ELR (cell line): ENCODE measurements at places on chromosomes 2 and 18.

DNA sequence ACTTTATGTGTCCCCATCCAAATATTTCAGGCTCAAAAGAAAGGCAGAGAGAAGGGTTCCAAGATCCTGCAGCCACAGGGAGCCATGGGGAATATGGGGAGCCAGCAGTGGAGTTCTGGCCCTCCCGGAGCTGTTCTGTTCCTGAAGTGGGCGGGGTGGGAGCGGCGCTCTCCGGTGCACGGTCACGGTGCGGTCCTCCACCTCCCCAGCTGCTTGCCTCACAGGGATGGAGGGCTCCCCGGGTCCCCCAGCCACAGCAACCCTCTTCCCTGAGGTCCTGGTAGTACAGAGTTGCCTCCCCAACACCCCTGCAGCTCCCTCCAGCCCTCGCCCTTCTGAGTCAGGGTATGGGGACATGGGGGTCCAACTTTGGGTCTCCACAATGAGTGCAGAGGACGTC, 26.2 kb upstream of the SNED1 start:
- no peak for DNase-seq

DNA sequence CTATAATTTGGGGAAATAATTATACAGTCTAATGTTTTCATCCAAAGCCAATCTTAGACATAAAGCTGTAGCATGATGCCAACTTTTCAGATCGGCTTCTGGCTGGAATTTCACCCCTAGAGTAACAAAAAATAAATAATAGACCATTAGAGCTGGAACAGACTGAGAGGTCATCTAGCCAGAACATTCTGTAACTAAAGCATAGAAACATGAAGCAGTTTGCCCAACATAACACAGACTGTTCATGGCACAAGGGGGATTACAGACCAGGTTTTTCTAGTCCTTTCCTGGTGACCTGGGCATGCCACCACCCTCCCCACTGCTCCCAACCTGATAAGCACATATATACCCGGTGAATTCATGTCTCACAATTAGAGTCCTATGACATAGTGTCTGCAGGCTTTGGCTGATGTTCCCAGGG, 116.4 kb upstream of the PPP1CB start:
- no peak for DNase-seq

DNA sequence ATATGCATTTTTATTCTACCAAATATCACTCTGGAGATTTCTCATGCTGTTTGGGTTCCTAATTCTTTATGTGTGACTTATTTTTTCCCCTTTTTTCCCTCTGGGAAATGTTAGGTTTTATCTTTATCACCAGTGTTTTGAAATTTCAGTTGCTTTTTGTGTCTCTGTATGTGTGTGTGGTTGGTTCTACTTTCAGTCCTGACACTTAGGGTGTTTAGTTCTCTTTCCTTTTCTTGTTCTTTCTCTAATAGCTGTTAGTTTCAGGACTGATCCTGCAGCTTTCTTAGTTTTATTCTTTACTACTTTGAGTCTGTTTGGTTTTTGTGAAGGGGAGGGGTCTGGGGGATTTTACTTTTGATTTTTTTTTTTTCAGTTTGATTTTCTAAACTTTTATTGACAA, 23.1 kb downstream of the PPM1B start:
- DNase-seq: no peak

DNA sequence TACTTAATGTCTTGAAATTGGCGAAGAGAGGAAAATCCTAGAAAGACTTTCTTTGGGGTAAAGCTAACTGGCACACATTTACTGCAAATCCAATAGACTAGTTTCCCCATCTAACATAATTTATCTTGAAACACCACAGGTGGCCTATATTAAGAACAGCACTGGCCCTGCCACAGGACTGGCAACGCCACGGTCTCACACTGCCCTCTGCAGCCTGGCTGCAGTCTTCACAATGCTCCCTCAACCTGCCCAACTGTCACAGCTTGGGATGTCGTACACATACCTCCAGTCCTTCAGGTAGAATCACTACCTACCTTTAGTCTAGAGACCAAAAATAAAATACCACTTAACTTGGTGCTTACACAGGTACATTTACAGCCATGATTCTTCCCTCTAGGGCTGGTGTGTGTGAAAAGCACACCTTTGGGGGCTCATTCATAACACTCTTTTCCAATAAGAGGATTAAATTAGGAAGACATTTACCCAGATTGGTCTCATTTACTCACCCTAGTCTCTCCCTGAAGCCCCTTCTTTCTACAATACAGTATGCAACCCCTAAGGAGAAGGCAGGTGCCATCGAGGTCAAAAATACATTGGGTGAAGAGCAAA, 222.2 kb downstream of the C1D start:
- peak; percentile 75 for DNase-seq
